NCI-H510A treated with DMSO at 0.1 percent for 48 hours (cell line): ENCODE measurements at places on chromosomes 6 and 20.

GRCh38 chr6:55208478-55209458, 34.5 kb downstream of the HCRTR2 start:
- DNase-seq = no peak

- no peak for DNase-seq
Observed at GRCh38 chr6:105121981-105122380, 57.8 kb downstream of the POPDC3 start.

- no peak for DNase-seq
Observed at GRCh38 chr6:121539439-121539838, 104.0 kb downstream of the GJA1 start.

DNA sequence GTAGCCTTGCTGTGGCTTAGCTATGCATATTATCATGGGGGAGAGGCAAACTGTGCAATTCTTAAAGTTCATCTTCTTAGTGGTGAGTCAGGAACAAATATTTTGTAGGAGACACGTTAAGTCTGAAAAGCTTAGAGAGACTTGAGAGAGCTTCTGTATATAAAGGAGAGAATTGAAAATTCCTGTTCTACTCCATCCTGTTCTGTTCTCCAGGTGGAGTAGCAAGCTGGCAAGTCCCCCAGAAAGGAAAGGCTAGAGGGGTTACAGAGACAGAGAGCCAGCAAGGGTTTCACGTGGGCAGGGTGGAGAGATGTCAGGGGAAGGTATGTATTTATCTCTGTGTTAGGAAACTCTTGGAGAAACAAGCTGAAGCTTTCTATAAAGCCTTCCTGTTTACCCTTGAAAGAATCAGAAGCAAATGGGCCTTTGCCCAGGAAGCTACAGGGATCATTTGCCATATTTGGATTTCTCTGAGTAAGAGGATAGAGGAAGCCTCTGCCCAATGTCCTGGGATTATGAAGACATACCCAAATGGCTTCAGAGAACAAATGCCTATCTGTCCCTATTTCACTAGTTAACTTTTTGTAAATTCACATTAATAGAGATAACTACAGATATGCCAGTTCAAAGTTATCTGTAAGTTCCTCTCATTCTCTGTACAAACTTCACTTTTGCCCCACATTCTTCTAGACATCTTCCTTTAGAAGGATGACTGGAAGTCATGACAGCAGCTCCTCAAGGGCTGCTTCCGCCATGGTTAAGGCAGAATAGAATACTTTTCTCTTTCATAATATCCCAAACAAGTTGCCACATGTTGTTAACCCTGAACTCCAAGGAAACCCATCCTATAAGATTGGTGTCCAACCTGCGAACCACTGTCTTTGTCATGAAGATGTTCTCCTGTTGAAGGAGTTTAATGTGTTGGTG, 126.7 kb upstream of the NEDD9 start:
- DNase-seq = no peak

DNA sequence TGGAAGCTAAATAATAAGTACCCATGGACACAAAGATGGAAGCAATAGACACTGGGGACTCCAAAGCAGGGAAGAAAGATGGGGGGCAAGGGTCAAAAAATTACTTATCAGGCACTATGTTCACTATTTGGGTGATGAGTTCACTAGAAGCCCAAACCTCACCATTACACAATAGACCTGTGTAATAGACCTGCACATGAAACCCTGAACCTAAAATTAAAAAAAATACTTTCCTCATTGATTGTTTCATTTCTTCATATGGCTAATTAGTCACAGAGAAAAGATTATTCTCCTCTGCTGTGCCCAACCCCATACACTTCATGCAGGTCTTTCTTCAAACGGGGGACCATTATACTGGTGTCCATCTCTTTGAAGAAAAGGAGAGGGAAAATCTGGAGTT, 213.0 kb upstream of the DTNBP1 start:
- no peak for DNase-seq
